ENCODE measurements at places on chromosomes 1 and 21.

DNA sequence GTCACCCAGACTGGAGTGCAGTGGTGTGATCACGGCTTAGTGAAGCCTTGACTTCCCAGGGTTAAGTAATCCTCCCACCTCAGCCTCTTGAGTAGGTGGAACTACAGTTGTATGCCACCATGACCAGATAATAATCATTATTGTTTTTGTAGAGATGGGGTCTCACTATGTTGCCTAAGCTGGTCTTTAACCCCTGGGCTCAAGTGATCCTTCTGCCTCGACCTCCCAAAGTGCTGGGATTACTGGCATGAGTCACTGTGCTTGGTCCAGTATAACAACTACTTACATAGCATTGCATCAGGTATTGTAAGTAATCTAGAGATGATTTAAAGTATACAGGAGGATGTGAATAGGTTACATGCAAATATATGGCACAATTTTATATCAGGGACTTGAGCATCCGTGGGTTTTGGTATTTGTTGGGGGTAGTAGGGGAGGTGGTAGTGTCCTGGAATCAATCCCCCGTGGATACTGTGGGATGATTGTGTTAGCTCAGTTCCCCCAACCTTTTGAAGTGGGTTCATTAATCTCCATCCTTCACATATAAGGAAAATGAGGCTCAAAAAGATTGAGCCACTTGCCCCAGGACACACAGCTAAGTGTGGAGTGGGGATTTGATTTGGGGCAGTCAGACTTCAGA, 61.4 kb upstream of the CNIH3 start:
- no peak for DNase-seq

DNA sequence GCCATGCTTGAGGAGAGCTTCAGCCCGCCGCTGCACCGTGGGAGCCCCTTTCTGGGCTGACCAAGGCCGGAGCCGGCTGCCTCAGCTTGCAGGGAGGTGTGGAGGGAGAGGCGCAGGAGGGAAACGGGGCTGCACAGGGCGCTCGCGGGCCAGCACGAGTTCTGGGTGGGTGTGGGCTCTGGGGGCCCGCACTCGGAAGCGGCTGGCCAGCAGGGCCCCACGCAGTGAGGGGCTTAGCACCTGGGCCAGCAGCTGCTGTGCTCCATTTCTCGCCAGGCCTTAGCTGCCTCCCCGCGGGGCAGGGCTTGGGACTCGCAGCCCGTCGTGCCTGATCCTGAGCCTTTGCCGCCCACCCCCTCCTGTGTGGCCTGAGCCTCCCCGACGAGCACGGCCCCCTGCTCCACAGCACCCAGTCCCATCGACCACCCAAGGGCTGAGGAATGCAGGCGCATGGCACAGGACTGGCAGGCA, 1554.0 kb downstream of the KCNT2 start:
- no peak for DNase-seq

DNA sequence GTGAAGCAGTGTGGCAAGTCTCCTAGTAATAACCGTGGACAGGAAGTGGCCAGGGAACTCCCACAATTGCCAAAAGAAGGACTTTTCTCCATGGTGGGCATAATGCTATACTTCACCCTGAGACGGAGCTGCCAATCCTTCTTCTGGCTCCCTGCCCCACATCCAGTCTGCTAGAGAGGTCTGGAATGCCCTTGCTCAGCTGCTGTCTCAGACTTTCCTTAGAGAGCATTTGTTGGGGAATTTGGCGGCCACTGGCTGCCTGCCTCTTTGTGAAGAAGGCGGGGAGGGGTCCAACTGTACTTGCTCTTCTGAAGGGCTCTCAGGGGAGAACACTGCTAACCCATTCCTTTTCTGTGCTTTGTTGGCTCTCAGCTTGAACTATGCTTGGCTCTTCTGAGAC, 123.7 kb upstream of the EDN2 start:
- no peak for DNase-seq

- no peak for DNase-seq
Observed at GRCh38 chr1:112231331-112231730, 164.7 kb upstream of the CTTNBP2NL start.

DNA sequence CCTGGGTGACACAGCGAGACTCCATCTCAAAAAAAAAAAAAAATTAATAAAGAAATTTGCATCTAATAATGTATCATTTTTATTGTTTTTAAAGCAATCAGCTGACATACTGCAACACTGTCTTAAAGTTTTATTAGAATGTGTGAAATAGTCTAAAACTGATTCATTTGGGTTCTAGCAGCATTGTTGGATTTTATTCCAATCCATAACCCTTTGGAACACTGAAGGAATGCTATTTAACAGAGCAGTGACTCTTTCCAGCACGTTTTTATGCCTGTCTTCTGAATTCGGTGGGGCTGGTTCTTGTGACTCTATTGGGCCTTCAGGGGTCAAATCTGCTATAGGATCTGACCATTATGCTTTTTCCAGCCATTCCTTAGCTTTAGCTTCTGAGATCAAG, 18.2 kb upstream of the FMO4 start:
- DNase-seq, result no peak

DNA sequence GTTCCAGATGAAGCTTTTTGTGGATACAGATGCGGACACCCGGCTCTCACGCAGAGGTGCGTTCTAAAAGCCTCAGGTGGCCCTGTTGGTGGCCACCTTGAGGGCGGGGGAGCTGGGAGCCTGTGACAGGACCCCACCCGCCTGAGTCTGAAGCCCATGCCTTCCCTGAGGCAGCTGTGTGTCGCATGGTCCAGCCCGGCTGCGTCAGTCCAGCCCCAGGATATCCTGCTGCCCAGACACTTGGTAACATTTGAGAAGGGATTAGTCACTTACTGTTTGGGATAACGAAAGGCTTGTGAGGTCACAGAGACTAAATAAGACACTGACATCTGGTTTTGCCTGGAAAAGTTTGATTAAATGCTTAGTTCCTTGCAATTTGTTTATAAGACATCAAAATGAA, 68.9 kb downstream of the UCK2 start:
- peak; percentile 67 for DNase-seq

DNA sequence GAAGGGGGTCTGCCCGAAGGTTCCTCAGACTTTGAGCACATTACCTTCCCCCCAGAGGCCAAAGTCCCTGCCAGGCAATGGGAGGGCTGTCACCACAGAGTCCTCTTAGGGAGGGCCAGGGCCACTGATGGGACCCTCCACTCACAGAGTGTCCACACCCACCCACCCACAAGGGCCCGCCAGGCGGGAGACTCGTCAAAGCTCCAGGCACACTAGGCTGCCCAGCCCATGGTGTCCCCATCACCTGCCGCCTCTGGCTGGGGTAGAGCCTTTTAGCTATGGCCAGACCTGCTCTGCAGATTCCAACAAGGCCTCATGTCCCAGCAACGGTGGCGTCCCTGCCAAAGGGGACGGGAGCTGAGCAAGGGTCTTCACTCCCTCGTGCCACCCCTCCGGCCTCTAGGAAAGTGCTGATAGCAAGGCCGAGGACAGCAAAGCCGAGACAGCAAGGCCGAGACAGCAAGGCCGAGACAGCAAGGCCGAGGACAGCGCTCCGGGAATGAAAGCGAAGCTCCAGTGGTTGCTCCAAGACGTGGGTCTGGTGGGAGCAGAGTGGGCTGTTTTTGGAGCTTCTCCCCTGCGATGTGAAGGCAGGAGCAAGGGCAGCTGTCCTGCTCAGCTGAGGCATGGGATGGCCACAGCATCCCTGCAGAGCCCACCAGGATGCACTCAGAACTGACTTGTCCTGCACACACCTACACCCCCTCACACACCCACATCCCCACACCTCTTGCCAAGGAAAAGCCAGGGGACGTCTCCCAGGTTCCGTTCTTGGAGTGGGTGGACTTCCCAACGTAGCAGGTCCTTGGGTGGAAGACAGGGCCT, 123.4 kb downstream of the CRYAA start:
- DNase-seq, result no peak

DNA sequence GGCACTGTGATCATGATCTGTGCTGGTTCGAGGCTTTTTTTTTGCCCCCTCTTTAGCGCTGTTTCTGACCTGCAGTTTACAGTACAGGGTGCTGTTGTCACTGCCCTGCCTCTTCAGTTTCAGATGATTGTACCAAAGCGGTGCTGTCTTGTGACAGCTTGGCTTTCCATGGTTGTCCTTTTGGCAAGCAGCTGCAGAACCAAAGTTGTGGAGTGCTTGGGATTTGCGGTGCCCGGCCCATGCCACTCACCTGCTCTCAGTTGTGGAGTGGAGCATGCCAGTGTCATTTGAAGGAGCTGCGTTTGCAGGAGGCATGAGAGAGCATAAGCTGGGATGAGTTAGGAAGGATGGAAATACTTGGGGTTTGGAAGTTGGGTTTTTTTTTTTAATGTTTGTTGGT, 48.4 kb downstream of the DOP1B start:
- DNase-seq, result no peak

DNA sequence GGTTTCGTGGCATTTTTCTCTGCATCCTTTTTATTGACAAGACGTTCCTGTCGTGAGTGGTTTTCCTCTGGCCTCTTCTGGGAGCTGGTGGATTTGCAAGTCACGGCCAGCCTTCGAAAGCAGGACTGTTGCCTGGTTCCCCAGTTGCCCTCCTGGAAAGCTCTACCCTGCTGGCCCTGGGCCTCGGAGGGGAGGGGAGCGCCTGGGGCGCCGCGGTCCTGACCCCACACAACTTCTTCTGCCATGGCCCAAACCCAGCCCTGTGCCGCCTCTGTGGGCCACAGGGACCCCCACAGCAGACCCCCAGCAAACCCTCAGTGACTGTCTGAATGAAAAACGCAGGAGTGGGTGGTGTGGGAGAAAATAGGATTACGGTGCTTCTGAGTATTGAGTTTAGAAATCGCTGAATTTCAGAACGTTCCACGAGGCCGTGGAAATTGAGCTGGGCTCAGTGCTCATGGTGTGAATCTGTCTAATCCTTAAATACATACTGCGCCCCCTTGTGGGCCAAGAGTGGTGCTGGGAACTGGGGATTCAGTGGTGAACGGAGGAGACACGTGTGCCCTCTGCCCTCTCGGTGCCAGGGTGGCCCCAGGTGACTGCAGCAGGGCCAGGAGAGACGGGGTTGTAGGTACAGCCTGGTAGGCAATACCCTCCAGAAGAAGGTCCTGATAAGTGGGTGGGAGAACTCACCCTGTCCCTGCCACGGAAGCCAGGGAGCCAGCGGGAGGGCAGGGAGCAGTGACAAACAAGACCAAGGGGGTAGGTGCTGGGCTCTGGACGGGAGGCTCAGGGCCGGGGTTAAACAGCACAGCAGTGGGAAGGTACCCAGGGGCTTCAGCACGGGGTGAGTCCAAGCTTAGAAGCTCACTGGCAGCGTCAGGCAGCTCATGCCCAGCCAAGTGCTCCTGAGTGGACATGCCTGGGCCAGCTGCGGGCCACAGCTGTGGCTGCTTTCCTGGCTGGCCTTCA, 101.2 kb upstream of the COL6A1 start:
- DNase-seq, result peak; percentile 81

GRCh38 chr1:55172272-55172671, 42.9 kb downstream of the USP24 start:
- DNase-seq, result no peak

DNA sequence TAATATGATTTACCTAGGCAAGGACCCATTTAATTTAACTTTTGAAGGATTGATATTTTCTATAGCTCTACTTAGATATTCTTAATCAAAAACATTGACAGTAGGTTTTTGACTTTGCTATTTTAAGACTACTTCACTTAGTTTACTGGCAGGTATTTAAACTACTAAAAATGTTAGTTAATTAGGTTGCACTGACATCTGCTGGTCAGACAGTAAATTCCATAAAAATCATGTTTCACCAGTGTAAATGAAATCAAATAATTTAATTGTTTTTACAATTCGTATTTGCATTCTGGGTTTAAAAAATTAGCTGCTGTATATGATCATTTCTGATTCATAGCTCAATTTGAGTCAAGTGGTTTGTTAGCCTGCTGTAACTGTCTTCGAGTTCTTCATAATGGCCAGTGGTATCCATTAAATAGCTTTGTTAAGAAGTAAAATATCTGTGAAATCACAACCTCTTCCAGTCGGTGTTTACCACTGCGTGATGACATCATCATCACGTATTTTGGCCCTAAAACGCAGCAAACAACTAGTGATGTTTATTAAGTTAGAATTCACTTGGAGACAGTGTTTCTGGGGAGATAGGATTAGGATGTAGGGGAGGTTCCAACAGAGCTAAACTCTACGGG, 26.2 kb downstream of the EXTL2 start:
- no peak for DNase-seq

GRCh38 chr1:28200234-28200873, 23.9 kb upstream of the PTAFR start:
- no peak for DNase-seq

- DNase-seq, result no peak
Observed at GRCh38 chr1:154759196-154759595, 110.9 kb downstream of the KCNN3 start.

DNA sequence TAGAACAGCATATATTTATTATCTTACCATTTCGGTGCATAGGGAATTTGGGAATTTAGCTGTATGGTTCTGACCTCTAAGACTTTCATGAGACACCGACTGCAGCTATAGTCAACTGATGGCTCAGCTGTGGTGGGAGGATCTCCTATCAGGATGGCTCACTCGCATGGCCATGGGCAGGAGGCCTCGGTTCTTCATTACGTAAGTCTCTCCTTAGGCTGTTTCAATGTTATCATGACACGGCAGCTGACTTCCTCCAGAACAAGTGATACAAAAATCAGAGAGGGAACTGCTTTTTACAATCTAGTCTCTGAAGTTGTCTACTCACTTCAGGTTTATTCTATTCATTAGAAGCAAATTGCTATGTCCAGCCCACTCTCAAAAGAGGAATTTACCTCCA, 13.3 kb upstream of the CAPN8 start:
- DNase-seq, result no peak

- no peak for DNase-seq
Observed at GRCh38 chr1:175167861-175168260, 24.7 kb downstream of the KIAA0040 start.

DNA sequence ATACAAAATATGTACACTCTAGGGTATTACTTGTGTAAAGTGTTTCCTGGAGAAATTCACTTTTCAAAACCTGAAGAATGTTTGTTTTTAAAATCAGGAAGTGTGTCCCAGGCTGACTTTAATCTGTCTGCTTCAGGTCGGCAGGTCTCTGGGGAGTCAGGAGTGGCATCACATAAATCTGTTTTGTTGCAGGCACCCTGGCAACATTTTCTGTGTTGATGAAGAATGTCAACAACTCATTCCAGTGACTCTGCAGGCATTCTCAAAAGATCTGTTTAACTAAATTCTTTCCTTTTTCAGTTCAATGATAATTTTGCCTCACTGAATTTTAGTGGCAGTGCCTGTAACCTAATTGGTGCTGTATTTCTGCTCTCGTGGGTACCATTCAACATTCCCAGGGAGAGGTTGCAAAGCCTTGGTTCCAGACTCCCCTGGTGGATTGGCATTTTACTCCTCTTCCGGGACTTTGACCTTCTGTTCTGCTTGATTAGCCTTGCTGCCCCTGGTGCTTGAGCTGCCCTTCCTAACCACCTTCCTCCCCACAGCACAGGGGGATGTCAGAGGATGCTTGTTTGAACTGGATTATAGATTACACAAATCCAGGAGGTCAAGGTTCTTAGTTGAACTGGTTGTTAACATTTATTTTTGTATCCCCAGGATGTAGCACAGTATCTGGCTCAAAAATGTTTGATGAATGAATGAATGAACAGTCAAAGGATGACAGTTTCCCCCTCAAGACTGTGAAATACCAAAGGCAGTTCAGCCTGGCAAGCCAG, 55.4 kb upstream of the LPGAT1 start:
- DNase-seq, result no peak
